Mesenchymal stem cell (in vitro differentiated cells and primary cell): ENCODE measurements at places on chromosomes 12 and 14.

- DNase-seq: no peak
Observed at GRCh38 chr14:48035836-48036235, 360.4 kb upstream of the MDGA2 start.

GRCh38 chr12:62915204-62915529, 19.8 kb downstream of the PPM1H start:
- no peak for DNase-seq

GRCh38 chr14:38554026-38554425, 298.1 kb upstream of the CLEC14A start:
- DNase-seq: peak; percentile 30

DNA sequence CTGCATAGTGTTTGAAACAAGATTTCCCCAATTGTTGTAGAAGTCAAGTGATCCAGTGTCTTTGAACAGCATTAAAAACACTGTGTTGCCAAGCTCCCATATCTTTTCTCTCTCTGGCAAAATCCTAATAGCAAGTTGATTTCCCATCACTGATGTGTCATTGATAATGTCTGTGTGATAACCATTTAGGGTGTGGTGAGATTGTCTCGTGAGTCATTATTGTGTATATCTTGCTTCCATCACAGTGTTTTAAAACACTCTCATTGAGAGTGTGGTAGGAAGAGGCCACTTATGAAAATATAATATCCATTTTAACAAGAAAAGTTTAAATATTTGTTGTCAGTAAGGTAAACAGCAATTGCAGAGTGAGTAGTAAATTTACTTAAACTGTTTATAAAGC, 74.7 kb downstream of the PRORP start:
- DNase-seq: peak; percentile 69

DNA sequence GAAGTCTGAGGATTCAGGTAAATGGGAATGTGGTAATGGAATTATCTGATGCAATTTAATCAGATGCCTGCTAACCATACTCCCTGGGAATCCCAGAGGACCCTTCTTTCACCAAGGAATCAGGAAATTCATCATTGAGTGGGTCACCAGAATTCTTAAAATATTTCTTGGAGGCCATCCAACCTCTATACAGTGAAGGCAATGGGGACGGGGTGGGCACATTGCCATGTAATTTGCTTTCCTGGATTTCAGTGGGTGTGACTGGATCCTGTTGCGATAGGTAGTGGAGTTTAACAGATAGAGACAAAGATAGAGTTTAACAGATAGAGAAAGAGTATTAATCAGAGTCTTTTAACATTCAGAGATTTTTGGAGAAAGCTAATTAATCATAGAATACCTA, 394.4 kb downstream of the DAD1 start:
- DNase-seq: no peak

DNA sequence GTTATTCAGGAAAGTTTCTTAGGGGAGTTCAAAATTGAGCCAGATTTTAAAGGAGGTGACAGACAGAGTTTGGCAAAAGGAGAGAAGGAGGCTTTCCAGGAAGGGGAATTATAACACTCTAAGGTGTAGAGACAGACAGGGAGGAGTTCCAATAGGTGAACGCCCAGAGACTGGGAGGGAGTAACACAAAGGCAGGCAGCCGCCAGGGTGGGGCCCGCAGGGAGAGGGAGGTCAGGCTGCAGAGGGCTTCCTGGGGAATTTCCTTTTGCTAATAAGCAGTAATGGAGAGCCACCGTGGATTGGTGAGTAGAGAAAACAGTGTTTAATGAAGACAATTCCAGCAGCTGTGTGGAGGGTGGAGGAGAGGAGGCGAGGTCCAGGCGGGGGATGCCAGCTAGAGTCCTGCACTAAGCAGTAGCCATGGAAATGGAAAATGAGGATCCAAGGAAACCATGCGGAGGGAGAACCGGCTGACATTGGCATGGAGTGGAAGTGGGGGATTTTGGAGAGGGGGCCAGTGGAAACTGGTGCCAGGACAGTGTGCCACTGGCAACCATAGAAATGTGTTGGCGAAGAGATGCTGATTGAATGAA, 22.2 kb downstream of the GRIN2B start:
- DNase-seq: no peak

- DNase-seq: no peak
Observed at GRCh38 chr12:116365114-116365513, 87.6 kb upstream of the MED13L start.

- DNase-seq: no peak
Observed at GRCh38 chr12:26749781-26750180, 83.2 kb downstream of the ITPR2 start.

DNA sequence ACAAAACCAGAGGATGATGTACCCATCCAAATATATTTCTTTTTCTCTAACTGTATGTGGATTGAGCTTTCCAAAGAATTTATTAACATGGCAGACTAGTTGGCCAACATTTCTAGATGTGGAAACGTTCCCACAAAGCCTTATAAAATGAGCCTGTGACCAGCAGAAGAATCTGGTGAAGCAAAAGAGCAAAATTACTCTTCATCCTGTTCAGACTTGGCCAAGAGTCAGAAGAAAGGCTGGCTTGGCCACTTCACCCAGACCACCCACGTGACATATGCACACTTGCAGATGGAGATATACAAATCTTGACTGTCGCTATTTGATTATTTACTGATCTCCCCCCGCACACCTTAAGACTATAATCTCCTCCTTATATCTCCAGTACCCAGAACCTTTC, 96.7 kb downstream of the NUAK1 start:
- DNase-seq: no peak

GRCh38 chr12:112151766-112152541, 26.6 kb downstream of the TRAFD1 start:
- no peak for DNase-seq

- peak; percentile 93 for DNase-seq
Observed at GRCh38 chr14:100476012-100476822, 111.0 kb downstream of the BEGAIN start.

DNA sequence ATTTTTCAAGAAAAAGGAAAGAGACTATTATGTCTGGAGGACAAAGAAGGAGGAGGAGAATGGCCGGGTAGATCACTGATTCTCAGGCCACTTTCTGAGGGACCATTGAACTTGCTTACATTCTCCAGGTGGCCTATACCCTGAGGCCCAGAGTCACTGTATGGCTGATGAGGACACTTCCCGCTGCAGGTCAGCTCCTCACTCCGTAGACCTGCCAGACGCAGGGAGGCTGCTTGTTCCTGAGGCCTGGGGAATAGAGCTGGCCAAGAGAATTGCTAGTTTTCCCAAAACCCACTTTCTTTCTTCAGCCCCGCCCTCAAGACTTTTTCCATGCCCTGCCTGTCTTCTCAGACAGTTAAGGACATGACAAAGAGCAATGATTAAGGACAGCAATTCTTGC, 510.5 kb upstream of the TBX3 start:
- DNase-seq: no peak

DNA sequence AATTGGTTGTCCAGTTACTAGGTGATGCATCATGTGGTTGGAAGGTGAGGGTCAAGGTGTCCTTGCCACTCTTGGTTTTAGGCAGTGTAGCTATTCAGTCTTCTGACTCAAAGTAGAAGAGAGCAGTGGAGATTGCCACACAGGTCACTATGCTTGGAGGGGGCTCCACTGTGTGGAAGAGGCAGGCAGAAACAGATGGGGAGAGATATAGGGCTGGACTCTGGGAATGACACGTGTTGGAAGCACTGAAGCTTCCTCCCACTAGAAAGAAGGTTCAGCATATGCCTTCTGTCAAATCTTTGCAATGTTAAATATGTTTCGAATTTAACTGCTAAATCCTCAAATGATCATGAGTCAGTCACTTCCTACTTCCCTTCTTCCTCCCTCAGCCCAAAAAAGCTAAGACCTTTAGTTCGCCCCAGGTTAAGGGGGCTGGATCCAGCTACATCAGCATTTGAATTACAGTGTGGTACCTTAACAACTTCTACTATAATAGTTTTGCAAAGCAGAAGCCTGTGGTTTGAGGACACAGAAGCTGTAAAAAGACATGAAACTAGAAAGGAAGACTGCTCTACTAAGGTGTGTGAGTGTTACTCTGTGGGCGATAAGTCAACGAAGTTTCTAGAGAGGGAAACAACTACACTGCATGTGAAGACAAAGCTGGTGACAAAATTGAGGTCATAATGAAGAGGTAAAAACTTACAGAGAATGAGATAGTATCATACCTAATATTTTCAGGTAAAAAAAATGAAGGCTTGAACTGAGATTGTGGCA, 228.0 kb downstream of the NELL2 start:
- DNase-seq: no peak

DNA sequence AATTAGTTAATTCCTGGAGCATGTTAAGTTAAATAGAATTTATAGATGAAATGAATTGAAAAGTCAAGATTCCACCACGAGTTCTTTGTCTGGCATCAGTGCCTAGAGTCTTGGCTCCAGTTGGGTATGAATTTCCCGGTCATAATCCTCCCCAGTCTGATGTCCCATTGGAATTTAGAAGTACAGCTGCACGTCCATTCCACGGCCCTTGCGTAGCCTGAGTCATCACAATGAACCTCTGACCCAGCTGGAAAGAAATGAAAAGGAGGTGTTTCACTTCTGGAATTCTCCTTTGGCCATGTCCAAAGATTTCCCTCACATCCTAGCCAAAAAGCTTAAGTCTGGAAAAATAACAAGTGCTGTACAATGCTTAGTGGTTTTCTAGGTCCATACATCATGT, 122.7 kb downstream of the KICS2 start:
- DNase-seq: peak; percentile 80

DNA sequence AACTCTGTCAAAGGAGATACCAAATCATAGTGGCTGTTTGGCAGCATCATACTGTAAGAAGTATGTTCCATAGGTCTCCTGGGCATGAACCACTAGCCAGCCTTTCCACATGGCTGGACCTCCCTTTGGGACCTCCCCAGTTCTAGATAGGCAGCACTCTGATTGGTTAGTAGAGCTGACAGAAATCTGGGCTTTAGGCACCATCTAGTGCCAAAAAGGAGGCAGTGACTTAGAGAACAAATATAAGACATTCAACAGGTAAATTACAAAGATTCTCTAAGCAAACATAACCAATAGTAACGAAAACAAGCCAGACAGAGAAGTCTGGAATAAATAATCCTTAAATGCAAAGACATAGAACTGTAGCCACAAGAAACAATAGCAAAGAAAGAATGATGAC, 148.0 kb upstream of the PDE3A start:
- peak; percentile 58 for DNase-seq

DNA sequence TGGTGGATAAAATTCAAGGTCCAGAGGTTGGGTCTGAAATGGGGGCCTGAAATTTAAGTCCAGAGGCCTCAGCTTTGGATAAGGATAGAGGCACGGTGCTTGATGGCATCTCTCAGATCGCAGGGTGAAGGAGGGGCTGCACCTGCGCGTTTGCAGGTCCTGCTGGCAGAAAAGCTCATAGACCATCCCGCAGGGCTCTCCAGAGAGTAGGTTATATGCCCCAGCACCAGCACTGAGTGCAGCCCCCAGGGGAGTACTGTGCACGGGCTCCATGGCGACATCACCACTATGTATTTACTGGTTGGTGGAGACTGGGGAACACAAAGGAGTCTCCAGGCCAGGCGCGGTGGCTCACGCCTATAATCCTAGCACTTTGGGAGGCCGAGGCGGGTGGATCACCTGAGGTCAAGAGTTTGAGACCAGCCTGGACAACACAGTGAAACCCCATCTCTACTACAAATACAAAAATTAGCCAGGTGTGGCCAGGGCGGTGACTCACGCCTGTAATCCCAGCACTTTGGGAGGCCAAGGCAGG, 4.3 kb upstream of the CD63 start:
- DNase-seq: no peak

- peak; percentile 8 for DNase-seq
Observed at GRCh38 chr12:100473050-100473715, 483 bp upstream of the NR1H4 start.

GRCh38 chr14:90576581-90576980, 179.8 kb downstream of the CALM1 start:
- no peak for DNase-seq

DNA sequence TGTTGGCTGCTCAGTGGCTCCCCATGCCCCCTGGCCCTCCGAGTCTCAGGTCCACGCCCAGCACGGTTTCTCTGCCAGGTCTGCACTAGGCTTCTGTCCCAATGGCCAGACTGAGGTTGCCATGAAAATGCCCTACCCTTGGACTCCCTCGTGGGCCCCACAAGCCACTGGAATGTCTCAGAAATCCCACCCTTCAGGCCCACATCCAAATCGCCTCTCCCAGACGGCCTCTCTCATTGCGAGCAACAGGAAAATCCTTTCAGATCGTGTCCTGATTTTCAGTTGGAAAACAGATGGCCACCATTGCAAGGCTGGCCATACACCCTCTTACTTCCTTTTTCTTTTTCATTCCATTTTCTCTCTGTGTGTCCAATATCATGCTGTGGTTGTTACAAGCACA, 77.3 kb downstream of the IRF2BPL start:
- no peak for DNase-seq

DNA sequence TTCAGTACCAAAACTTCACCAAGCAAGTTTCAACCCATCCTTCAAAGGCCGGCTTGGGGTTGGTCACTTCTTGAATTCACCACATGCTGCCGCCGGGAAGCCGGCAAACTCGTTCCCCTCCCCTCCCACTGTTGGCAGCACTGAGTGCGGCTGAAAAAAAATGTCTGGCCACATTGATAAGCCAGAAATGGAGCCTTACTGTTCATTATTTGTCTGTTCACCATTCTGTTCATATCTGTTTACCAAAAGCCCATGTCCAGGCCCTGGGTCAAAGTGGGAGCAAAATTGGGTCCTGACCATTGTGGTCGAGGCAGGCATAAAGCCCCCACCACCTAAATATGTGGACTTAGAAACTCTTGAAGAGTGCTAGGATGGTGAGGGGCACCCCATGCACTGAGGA, 7.3 kb upstream of the HSP90AA1 start:
- DNase-seq: no peak

DNA sequence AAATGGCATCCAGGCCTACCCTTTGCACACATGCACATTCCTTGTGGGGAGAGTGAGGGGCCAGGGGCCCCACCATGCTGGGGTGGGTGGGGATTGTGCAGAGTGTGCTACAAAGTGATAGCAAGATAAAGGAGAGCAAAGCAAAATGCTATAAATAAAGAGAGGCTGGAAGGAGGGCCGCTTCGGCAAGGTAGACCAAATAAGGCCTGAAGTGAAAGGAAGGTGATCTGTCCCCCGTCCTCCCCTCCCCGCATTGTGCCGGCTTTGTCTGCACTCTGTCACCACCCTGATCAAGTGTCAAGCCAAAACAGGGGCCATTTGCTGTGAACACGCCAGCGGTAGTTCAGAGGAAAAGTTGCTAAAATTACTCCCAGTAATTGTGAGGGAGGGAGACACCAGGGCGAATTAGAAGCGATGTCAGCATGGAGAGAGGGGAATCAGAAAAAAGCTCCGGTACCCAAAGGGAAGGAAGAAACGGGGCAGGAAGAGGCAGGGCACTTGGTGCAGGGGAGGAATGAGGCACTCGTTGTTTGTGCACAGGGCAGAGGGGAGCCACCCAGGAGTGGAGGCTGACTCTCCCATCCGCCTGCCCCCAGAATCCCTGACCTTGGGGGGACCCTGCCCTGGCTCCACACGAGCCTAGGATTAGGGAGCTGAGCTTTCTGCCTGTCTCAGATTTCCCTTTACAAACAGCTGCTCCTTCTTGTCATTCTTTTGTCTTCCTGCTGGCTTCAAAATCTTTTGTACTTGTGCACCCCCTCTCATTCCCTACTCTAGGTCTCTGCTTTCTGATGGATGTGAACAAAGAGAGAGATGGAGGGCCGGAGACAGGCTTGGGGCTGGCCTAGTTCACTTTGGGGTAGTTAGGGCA, 2.9 kb upstream of the MYH7 start:
- no peak for DNase-seq
